ENCODE measurements at places on chromosomes 3 and 15.

- no peak for DNase-seq
Measured at GRCh38 chr3:125128861-125129501, 73.2 kb upstream of the HEG1 start.

GRCh38 chr3:100073714-100074307 lies 40.5 kb downstream of the FILIP1L start:
- DNase-seq, result peak; percentile 59

DNA sequence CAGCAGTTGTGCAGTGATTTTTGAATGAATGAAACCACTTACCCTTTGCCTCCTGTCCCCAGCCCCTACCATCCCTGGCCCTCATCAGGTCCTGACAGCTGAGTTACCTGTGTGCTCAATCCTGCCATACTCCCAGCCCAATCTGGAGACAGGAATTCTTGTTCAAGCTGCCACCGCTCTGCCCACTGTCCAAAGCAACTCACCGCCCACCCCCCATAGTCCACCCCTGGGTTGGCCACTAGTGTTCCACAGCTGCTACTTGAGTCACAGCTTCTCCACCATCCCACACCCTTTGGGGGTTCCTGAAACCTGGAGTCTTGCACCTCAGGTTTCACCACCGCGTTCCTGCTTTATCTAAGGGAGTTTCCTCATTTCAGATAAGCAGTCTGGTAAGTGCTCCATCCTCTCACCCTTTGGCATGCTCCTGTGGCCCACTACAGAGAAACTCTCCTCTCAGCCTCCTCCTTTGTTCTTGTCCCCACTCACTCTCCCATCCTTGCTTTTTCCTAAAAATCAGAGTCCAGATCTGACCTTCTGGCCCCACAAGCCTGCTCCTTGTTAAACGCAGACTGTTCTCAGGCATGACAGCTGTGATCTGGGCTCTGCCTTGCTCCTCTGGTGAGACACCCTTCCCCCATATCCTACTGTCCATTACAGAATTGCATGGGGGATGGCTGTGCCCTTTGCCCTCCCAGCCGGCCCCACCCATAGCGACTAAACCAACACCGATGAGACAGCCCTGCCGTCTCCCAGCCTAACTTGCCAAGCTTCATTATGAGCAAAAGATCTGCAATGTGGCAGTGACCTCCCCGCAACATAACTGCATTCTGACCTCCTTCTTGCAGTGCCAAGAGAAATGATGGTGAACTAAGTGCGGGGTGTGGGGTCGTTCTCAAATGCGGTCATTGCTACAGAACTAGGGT lies 50.0 kb downstream of the CYP19A1 start:
- DNase-seq, result no peak

GRCh38 chr3:144200004-144200403 lies 228.4 kb downstream of the DIPK2A start:
- no peak for DNase-seq

GRCh38 chr3:128859630-128860029 lies 19.8 kb upstream of the ACAD9 start:
- no peak for DNase-seq

DNA sequence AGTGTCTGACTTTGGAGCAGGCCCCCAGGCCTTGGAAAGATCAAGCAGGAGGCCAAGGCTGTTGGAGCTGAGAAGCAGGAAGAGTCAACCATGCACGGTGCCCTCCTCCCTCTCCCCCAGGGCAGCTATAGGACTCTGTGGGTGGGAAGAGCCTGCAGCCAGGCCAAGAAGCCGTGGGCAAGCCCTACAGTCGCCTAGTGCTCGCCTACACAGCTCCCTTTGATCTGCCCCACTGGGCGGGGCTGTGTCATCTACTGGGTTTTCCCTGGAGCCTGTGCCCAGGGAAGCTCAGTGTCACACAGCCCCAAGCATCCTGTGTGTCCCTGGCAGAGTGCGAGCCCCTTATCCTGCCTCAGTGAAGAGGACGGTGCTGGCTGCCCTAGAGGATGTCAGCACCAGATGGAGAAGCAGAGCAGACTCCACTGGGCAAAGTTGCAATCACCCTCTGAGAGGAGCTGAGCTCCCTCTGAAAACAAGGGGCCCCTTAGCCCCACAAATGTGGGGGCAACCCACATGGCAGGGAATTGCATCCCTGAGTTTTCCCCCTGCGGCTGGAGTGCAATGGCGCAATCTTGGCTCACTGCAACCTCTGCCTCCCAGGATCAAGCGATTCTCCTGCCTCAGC lies 72.2 kb downstream of the KLF13 start:
- no peak for DNase-seq

- DNase-seq, result no peak
Measured at GRCh38 chr15:68203956-68204355, 1.2 kb downstream of the CALML4 start.

DNA sequence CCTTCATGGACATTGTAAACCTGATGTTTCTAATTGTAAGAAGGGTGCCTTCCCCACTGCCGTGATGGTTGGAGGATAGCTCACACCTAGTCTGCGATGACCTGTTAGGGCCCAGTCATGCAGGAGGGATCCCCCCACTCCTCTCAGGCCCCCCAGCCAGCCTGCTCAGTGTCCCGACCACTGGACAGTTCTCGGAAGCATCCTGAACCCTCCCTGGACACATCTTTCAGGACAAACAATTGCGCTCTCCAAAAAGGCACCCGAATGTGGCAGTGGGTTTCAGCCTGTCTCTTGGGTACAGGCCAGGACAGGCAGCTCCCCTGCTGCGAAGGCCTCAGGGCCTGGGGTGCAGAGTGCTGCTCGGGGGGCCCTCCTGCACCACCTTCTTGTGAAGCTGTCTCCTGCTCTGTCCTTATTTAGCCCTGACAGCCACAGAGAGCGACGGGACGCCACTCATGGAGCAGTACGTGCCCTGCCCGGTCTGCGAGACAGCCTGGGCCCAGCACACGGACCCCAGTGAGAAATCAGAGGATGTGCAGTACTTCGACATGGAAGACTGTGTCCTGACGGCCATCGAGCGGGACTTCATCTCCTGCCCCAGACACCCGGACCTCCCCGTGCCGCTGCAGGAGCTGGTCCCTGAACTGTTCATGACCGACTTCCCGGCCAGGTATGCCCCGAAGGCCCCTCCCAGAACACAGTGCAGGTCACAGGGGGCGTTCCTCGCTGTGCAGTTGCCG lies 132.3 kb downstream of the LRRK1 start:
- no peak for DNase-seq

GRCh38 chr3:126525091-126525852 lies 1.3 kb downstream of the CHST13 start:
- DNase-seq, result no peak

DNA sequence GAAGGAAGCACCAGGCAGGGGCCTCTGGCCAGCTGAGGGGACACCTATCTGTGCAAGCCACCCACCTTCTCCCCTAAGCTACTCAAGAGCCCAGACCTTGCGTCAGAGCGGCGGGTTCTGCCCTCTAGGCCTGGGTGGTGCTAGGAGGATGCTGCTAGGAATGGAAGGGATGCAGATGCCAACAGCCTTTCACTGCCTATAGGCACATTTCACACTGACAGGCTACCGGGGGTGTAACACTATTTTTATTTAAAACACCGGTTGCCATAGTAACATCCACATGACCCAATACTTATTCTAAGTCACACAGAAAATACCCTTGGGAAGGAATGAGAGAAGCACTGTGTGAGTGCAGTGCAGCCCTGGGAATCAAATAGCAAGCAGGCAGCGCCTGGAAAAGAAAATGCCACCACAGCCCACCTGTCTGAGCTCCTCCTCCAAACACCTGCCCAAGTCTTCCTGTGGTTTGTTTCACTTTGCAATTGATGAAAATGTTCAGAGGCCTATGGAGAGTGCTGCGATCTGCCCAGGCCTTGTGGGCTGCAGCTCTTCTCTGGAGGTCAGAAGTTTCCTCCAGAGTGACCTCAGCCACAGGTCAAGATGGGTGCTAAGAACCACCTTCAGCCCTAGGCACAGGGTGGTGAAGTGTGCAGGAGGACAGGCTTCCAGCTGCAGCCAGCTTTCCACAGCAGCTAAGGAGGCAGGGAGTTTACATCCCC lies 113.5 kb upstream of the TOPAZ1 start:
- no peak for DNase-seq

GRCh38 chr3:51670053-51670822 lies 814 bp upstream of the TEX264 start:
- no peak for DNase-seq

- no peak for DNase-seq
Measured at GRCh38 chr3:174822320-174822719, 36.8 kb upstream of the NAALADL2 start.

DNA sequence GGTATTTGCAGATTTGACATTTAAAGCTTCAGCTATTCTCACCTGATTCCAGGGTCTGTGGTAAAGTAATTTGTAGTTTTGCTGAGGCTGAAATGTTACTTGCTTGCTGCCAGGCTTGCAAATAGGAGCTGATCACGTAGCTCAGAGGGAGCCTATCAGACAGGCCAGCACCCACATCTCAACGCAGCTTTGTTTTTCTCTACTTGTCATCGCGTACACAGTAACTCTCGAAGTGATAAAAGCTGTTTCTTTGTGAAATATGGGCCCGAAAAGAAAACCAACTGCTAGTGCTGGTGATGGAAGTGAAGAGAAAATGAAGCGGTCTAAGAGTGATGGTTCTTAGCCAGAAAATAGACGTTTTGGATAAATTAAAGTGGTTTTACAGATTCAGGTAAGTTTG lies 23.4 kb downstream of the RAB5A start:
- DNase-seq, result no peak
